ENCODE measurements at places on chromosomes 4 and X.

- DNase-seq, result no peak
Observed at GRCh38 chrX:17860811-17861488, at the start of gene RAI2. RAI2 (minus strand) TSS chrX:17861298; CDS start chrX:17802010, 59,288 bp downstream.

DNA sequence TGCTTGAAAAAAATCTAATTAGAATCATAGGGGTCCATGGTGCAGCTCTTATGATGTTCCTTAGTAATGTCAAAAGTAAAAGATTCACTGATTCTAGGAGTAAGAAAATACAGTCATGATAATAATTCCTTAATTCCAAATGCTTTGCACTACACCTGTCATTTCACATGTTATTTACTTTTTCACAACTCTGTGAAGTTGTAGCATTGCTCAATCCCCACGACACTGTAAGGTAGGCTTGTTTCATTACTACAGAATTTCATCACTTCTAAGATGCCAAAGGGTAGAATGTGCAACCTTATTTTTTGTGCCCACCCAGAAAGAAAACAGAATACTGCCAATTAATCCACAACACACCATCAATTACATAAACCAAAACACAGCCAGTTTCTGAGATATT is 46.1 kb upstream of the LNX1 start:
- DNase-seq, result no peak

DNA sequence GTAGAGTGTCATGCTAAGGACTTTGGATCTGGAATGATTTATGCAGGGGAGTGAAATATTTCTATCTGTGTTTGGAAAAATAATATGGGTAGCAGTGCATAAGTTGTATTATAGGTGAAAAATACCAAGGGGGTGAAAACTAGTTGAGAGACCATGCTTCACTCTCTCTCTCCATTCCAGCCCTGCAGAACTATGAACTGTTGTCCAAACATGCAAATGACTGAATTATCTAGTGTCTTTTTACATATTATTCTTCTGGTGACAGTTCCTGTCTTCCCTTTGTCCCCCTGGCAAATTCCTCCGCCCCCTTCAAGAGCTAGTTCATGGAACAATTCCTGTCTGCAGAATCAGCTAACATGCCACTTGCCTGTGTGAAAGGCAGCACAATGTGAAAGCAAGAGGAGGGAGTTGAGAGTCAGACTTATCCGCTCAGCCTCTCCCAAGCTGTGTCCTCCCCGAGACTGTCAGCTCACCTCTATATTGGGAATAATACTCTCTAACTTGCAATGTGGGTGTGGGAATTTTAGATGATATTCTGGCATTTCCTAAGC is 2.3 kb downstream of the PF4 start:
- DNase-seq, result no peak

GRCh38 chr4:177461606-177462005 is 19.4 kb upstream of the AGA start:
- DNase-seq, result no peak
